Cortex of kidney (tissue), 1 donor: ENCODE measurements at places on chromosomes 5 and 9.

GRCh38 chr9:14380061-14380836, 66.3 kb upstream of the NFIB start:
- no peak for DNase-seq

- no peak for DNase-seq
These were observed 4.2 kb downstream of the SGCD start for GRCh38 chr5:156331181-156331580.

DNA sequence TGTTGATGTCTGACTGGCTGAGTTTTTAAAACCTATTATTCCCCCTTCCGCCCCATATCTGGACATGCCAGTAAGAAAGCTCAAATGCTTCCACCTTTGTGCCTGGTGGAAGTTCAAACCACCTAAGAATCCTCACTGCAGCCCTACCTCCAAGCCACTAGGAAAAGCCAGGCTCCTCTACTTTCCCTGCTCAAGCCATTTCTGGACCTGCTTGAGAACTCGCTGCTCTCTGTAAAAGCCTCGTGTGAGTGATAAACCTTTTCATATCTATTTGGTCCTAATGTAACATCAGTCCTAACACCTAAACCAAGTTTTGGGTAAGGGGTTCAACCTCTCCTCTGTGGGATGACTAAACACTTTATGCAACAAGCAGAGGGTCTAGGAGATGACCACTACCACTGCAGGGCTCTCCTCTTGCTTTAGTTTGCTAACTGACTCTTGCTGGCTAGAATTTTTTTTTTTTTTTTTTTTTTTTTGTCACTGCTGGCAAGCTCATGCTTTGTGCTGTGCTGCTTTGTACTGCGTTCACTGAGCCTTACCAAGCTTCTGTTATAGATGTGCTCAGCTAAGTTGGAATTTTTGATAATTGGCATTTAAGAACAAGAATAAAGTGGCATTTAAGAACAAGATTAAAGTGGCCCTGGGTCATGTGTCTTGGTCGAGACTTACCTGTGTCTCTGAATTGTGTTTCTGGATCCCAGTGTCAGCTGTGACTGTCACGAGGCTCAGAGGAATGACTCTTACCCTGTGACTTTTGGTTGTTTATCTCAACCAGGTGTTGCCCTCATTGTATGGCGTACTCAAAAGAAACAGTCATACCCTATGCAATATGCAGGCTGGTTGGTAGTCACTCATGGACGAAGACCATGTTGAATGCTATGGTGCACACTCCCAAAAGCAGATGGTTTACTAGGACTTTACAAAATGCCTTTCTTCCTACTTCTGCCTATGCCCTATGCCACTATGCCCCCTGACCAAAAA, 19.5 kb downstream of the TRIM32 start:
- no peak for DNase-seq

GRCh38 chr5:148186248-148187003, 16.4 kb upstream of the SPINK6 start:
- DNase-seq: no peak

- no peak for DNase-seq
These were observed 90.3 kb upstream of the APC start for GRCh38 chr5:112647428-112647827.

DNA sequence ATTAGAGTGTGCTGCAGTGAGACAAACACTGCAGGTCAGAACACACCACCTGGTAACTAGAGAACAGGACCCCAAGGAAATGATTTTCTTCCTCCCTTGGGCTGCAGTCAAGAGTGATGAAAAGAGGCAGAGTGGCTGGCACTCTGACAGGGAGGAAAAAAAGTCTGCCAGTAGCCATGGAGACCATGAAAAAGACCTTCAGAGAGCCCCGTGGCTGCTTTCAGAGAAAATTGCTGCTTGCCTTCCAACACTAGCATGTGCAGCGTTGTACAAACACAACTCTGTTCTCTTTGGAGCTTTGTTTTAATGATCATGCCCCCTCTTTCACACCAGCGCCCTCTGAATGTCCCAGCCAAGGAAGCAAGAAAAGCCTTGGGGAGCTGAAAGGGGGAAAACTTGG, 68.8 kb downstream of the ANKRD55 start:
- DNase-seq: no peak

- no peak for DNase-seq
These were observed 51.9 kb downstream of the TGFBI start for GRCh38 chr5:136080483-136081216.

GRCh38 chr5:132776131-132776937, 705 bp downstream of the SEPTIN8 start:
- no peak for DNase-seq

DNA sequence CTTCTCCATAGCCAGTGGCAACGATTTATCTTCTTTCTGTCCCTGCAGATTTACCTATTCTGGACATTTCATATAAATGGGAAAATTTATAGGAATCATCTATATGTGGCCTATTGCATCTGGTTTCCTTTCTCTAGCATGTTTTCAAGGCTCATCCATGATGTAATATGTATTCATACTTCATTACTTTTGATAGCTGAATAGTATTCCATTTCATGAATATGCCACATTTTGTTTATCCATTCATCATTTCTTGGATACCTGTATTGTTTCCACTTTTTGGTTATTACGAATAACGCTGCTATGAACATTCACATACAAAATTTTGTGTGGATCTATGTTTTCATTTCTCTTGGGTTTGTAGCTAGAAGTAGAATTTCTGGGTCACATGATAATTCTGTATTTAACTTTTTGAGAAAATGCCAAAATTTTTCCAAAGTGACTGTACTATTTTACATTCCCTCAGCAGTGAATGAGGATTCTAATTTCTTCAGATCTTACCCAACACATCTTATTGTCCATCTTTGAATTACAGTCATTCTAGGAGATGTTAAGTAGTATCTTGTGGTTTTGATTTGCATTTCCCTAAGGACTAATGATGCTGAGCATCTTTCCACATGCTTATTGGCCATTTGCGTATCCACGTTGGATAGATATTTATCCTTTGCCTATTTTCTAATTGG, 3.6 kb downstream of the IARS1 start:
- DNase-seq: no peak

- DNase-seq: no peak
These were observed 56.8 kb upstream of the OLFM1 start for GRCh38 chr9:135030566-135031226.

DNA sequence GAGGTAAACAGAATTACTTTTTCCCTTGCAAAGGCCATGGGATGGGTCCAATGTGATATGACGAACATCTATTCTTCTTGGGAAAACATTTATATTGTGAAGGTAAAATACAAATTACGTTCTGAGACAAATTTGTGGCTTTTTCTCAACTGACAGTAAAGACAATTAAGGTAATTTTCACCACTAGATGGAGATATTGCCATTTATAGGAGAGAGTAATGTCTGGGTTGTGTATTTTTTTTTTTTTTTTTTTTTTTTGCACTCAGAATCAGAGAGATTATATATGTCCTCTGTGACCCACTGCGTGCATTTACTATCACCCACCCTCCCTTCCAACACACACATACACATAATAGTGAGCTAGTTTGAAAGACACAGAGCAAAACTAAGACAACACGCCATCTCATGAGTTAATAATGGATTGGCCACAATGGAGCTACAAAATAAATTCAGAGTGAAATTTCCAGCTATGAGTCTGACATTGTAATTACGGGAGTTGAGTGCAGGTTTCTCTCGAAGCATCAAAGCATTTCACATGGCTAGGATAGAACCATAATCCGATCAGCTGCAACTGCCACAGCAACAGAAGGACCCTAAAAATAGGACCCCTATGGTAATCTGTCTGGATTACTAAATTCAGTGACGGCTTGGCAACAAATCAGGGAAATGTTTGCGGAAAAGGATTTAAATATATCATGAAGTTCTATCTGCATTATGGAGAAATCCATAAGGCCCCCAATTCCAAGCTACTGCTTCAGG, 49.2 kb downstream of the ANXA1 start:
- no peak for DNase-seq

- no peak for DNase-seq
These were observed 337.6 kb downstream of the BNC2 start for GRCh38 chr9:16532681-16533450.

- DNase-seq: no peak
These were observed 14.1 kb downstream of the TMEM38B start for GRCh38 chr9:105708405-105708804.

DNA sequence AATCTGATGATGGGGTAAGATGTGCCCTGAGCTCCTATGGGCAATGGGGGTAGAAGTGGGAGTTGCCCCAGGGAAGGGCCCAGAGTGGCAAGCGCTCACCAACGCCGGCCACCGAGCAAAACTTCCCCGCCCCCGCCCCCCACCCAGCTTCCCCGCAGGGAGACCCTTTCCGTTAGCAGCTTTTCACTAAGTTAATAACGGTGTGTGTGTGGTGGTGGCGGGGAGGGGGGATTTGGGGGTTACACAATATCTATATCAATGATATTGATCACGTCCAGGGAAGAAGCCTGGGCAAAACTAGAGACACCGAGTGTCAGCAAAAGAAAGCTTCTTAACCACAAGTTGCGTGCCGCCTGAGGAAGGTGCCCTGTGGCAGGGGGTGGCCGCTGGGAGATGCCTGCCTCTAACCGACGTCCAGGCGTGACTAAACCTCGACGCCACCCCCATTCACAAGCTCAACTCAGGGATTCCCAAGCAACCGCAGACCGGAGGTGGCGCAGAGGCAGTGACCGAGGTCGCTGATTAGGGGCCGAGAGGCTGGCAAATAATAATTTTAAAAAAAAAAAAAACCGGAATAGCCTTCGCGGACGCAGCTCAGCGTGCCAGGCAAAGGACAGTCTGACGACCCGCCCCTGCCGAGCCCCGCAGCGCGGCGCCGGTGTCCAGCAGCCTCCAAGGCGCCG, 222.6 kb downstream of the MEF2C start:
- DNase-seq: no peak

DNA sequence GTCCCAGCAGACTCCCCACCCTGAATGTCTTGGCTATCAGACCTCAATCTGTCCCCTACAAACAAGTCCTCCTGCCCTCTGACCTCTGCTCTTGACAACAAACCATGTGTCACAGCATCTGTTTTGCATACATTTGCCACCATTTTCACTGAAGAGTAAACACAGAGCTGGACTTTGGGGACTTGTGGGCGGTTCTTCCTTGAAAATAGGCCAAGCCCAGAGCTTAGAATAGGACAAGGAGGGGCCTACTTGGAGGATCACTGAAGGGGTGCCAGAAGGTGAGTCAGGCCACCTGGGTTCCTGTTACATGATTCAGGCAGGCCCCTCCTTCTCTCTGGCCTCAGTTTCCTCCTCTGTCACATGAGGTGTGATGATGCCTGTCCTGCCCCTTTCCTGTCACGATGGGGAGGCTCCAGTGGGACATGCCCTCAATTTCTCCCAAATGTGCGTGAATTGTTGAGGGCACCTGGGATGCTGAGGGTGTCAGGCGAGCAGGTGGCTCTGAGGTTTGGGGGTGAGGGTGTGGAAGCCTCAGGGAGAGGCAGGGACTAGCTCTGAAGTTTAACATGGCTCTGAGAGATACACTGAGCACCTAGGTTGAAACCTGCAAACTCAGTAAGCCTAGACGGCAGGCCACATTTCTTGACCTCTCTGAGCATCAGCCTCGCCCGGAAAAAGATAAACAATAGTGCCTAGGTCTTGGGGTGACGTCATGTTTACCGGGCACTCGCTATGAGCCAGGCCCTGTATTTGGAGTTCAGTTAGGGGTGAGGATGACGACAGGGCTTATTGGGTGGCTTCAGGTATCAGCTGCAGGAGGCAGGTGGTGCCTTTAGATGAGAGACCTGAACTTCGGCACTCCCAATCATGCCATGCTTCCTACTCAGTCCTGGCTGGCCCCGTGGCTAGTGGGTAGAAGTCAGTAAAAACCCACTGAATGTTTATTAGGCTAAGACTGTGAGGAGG, 107.6 kb upstream of the PITX1 start:
- no peak for DNase-seq

GRCh38 chr9:70120834-70121510, 77.3 kb downstream of the MAMDC2 start:
- DNase-seq: no peak

GRCh38 chr5:112697322-112697721, 40.4 kb upstream of the APC start:
- DNase-seq: no peak

GRCh38 chr5:108074626-108075025, 307.3 kb downstream of the FBXL17 start:
- no peak for DNase-seq

DNA sequence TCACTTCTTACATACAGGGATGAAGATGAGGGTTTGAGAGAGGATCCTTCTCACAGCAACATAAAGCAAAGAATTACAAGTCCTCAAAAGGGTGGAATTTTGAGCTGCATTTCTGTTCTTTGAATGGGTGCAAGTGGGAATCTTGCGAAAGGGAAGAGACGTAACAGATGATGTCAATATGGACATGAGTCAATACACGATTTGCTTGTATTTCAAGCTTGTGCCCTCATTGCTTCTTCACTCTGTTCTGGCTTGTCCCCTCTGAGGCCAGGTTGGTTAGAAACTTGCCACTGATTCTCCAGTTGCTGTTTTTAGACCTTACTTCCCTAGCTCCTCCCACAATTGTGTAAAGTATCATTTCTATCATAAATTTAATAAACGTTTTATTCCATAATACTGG, 104.8 kb upstream of the CLINT1 start:
- no peak for DNase-seq

GRCh38 chr5:30156156-30156555, 1037.3 kb upstream of the CDH6 start:
- DNase-seq: no peak

DNA sequence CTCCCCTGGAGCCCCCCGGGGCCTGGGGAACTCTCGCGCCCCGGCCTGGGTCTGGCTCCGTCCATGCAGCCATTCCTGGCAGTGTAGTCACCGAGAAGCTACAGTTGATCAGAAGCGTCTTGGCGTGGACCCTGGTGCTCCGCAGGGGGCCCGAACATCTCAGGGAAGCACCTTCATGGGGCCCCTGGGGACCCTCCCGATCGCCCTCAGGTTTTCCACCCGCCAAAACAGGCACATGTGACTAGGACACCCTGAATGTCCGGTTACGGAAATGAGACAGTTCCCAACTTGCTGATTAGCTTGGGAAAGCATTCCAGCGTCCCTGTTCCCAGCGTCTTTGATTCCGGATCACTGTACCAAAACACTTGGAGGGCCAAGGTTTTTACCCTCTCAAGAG, 472 bp downstream of the FBXO4 start:
- DNase-seq: no peak

DNA sequence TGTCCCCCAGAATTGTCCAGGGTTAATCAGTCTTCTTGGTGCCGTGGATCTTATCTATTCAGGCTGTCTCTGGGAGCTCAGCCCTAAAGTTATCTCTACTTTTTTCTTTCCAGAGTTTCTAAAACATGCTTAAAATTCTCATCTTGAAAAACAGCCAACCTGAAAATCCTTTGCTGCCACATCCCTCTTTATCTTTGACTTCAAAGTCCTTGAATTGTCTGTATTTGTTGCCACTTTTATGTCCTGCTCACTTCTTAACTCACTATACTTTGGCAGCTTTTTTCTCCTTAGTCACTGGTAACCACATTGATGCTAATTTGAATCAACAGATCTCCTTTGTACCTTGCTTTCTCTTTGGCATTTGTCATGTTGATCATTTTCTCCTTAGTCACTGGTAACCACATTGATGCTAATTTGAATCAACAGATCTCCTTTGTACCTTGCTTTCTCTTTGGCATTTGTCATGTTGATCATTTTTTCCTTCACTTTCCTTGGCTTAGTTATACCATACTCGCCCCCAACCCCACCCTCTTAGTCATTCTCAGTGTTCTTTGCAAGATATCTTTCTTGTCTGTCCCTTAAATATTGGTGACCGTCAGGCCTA, 8.5 kb downstream of the DMXL1 start:
- no peak for DNase-seq
